T-helper 22 cell (primary cell): ENCODE measurements at places on chromosomes 11 and 22.

DNA sequence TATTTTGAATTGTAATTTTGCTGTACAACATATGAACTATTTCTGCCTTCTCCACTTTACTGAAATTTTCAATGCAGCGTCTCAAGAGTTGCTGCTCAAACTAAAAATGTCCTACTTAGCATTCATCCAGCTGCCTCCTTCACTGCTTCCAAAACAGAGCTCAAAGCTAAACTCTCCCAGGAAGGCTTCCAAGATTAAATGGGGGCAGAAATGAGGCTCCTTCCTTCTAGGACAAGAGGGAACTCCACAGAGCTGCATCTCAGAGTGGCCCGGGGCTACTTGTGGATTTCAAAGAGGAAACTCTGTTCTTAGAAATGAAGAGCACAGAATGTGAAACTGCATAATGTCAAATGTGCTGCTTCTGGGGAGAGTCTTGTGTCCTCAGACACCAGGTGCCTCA is 295.9 kb upstream of the NCAM1 start:
- no peak for DNase-seq

DNA sequence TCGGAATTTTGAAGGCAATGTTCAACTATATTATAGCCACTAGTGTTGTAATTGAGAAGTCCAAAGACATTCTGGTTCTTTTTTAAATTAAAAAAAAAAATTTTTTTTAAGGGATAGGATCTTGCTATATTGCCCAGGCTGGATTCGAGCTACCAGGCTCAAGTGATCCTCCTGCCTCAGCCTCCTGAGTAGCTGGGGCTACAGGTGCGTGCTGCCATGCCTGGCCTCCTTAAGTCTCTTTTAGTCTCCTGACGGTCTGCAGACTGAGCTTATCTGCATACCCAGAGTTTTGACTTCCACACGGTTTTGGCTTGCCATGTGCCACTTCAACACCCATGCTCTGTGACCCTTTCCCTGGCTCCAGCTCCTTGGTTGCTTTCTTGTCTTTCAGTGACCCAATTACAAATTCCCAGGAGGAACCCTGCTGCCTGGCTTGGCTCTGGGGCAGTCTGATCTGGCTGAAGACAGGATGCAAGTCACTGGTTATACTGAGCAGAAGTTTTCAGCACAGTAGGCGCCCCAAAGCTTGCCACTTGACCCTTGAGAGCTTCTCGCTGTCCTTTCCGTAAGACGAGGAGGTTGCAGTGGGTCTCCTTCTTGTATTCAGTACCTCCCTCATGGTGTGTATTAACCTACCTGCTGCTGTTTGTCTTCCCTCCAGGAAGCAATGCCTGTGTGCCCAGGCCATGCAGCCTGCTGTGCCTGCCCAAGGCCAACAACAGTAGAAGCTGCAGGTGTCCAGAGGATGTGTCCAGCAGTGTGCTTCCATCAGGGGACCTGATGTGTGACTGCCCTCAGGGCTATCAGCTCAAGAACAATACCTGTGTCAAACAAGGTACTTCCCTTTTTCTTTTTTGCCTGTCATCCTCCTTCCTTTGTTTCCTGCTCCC is 113.8 kb upstream of the SORL1-AS1 start:
- DNase-seq: no peak

DNA sequence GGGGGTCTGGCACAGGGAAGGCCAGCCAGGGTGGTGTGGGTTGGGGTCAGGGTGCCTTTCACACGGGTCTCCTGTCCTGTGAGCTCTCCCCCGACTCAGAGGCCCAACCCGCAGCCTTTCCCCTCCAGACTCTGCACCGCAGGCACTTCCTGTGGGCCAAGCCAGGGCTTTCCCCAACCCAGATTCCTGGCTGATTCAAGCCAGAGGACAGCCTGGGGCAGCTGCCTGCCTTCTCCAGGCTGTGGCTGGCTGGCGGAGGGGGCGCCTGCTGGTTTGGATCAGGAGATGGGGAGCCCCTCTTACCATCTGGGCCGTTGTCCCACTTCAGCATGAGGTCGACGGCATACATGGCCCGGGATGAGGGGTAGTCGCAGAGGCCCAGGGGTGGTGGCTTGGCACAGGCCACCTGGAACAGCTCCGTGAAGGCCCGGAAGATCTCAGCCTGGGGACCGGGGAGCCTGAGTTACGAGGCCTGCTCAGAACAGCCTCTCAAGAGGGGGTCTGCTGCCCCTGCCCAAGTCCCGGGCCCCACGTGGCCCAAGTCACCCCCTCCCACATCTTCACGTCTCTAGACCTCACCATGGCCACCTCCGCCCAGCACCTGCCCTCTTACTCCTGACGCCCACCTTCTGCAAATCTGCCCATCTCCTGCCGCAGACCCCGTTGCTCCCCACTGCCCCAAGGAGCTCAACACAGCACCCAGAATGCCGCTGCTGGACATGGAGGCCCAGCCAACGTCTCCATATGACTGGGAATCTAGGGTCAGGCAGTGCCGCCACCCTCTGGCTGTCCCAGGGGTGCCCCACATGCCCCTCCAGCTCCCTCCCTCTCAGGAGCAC is 17.3 kb downstream of the TSPO start:
- no peak for DNase-seq

DNA sequence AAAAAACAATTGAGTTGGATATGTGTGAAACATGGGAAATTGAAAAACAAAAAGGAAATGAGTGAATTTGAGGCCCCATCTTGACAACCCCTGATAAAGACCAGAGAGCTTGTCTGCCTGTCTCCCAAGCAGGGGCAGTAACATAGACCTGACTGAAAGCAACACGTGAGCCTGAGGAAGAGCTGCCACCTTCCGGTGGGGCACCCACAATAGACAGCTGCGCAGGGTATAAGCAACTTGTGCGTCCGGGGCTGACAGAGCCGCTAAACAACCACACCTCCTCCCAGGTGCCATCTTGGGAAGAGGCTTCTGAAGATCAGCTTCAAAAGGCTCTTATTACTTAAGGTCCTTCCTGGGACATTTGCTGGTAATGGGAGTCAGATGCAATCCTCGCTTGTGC is 166.8 kb downstream of the NTM start:
- no peak for DNase-seq

GRCh38 chr11:130674686-130675308 is 226.4 kb downstream of the ADAMTS15 start:
- DNase-seq: no peak

- DNase-seq: no peak
These were observed 499 bp downstream of the ATL3 start for GRCh38 chr11:63670433-63671321.
